Muscle of arm (tissue), 14 donors: ENCODE measurements at places on chromosomes 6 and 20. TPM values are rescaled to one million over a fixed set of nuclear protein-coding genes. Genes with fewer than 3 reads are reported as not detected.

- DNase-seq = no peak
Measured at GRCh38 chr20:10906834-10907233, 233.0 kb upstream of the JAG1 start.

The TMEM74B gene
- polyA plus RNA-seq = 2.6 TPM

The GPX6 gene
- polyA plus RNA-seq = not detected

DNA sequence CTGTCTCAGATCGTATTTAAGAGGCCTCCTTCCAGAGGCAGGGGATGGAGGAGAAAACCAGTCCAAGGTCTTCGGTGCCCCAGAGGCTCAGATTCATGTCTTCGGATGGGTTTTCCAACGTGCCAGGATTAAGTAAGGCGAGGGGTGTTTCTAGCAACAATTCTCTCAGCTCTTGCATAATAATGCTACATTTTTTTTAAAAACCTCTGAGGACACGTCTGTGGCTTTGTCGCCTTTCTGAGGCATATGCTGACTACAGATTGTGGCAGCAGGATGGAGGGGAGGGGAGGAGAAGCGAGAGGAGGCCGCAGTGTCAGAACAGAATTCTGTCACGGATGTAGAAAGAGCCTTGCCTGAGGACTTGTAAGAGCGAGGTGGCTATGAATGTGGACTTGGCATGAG is 17.7 kb upstream of the CCDC167 start:
- no peak for DNase-seq

DNA sequence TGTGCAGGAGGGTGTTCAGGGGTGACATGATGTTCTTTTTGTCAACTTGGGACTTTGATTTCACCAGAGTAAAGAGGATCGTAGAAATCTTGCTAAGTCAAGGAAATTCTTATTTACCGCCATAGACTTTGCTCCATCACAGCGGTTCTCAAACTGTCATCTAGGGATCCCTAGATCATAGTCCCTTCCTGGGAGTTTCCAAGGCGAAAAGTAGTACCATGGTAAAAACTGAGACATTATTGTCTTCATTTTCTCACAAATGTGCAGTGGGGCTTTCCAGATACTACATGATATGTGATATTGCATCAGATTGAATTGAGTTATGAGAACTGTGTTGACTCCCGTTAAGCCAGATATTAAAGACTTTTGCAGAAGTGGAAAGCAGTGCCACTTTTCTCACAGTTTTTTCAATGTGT is 79.7 kb downstream of the JARID2 start:
- no peak for DNase-seq

DNA sequence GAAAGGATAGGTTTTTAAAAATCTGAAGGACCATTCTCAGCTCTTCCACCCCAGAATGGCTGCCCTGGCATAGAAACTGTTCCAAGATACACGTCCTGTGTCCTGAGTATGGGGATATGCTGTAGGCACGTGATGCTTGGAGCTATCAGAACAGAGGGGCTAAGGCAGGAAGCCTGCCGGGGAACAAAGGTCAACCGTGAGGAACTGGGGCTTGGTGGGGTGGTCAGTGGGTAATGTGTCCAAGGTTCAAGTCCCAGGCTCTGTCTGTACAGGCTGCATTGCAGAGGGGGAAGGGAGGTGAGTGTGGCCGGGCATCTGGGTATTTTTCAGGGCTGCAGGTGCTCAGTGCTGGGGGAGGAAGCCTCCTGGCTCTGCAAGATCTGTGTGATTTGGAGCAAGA is 479.6 kb upstream of the CHD6 start:
- DNase-seq = no peak

DNA sequence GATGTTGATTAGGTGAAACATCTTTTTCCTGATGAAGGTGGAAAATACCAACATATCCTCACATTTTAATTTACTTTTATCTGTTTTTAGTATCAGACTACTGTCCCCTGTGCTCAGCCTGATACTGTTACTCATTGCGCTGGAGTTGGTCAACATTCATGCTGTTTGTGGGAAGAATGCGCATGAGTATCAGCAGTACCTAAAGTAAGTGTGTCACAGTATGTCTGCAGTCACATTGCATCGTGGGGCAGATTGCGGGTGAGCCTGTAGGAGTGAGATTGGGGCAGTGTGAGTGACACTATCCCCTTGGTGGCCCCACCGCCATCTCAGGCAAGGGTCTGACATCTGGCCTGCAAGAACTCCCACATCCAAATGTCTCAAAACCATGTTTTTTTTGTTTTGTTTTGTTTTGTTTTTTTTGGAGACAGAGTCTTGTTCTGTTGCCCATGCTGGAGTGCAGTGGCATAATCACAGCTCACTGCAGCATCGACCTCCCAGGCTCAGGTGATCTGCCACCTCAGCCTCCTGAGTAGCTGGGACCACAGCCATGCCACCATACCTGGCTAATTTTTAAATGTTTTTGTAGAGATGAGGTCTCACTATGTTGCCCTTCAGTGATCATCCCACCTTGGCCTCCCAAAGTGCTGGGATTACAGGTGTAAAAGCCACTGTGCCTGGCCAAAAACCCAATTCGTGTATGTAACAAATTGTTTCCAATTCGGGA is 27.8 kb downstream of the ERMARD start:
- DNase-seq = no peak

- DNase-seq = no peak
Measured at GRCh38 chr6:52375780-52376556, 14.0 kb downstream of the PAQR8 start.

DNA sequence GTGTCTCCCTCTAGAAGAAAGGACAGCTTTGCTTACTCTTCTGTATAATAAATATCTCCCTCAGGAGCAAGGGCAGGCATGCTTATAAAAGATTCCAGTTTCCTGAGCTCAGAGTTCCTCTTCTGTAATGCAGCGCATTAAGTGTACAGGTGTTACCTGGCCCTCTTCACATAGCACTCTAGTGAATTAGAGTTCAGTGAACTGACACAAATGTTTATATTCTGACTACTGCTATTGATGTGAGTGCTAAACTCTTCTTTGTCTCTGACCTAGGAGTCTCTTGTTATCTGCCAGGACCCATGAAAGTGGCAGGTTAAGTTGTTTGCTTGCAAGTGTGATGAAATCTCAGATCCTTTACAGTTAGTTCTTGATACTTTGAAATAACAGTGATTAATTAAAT is 33.5 kb downstream of the CYB5R4 start:
- DNase-seq = no peak

GRCh38 chr6:135667691-135668455 is 170.3 kb upstream of the AHI1 start:
- DNase-seq = peak; percentile 80

The C6orf15 gene
- not detected for polyA plus RNA-seq

GRCh38 chr20:14773486-14773885 is 436.1 kb upstream of the FLRT3 start:
- no peak for DNase-seq

- no peak for DNase-seq
Measured at GRCh38 chr6:95266537-95267258, 310.6 kb upstream of the MANEA start.

The ULBP1 gene
- 1.2 TPM for polyA plus RNA-seq

The ELOVL4 gene
- polyA plus RNA-seq = 2.8 TPM

DNA sequence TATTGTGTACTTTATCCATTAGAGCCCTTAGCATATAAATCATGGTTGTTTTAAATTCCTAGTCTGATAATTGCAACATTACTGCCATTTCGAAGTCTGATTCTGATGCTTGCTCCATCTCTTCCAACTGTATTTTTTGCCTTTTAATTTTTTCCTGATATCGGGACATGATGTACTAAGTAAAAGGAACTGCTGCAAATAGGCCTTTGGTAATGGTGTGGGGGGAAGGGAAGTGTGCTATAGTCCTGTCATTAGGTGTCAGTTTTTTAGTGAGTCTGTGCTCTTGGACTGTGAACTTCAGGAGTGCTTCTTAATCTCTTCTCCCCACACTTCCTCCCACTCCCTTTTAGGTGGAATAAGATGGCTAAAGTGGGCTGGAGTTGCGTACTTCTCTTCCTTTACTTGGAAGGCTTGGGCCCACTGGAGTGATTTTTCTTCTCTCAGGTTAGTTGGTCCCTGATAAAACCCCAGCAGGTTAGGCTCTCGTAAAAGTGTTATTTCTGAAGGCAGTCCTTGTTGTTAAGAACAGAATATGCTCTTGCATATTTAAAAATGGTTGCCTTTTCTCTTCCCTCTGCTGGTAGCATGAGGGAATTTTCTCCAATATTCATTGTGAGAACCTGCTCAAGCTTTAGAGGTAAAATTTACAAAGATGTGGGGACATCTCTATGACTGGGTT is 18.1 kb downstream of the STXBP5 start:
- DNase-seq = no peak

- no peak for DNase-seq
Measured at GRCh38 chr6:145727817-145728388, 7.4 kb downstream of the EPM2A start.

The SLC17A3 gene
- polyA plus RNA-seq = not detected

- no peak for DNase-seq
Measured at GRCh38 chr6:107709341-107709740, 114.8 kb downstream of the SCML4 start.

DNA sequence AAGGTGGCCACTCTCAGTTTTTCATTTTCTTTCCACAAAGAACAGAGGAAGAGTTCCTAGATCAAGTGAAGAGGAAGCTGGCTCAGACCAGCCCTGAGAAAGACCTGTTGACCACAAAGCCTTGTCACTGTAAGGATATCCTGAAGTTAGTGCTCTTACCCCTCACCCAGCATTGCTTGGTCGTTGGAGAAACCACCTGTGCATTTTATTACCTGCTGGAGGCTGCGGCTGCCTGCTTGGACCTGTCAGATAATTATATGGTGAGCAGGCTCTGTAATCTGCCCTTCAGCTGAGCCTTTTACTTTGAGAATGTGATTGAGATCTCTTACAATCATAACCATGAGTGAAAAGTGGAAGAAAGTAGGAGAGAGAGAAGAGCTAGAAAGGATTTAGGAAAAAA is 21.9 kb downstream of the TREML1 start:
- no peak for DNase-seq

The GABRR1 gene
- polyA plus RNA-seq = 0.44 TPM

DNA sequence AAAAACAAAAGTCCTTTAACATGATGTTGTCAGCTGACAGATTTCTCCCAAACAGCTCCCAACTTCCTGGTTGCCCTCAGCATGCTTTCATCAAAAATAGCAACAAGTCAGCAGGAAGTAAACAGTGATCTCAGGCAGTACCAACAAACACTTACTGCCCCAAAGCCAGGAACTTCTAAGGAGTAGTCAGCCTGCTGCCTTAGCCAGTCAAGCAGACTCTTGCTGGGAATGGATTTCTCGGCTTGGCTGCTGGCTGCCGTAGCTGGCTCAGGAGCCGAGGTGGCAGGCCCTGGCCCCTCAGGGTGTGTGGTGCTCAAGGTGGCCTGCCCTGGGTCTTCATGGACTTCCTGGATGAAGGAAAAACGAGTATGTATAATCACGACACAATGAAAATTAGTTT is 46.6 kb upstream of the EMILIN3 start:
- no peak for DNase-seq

DNA sequence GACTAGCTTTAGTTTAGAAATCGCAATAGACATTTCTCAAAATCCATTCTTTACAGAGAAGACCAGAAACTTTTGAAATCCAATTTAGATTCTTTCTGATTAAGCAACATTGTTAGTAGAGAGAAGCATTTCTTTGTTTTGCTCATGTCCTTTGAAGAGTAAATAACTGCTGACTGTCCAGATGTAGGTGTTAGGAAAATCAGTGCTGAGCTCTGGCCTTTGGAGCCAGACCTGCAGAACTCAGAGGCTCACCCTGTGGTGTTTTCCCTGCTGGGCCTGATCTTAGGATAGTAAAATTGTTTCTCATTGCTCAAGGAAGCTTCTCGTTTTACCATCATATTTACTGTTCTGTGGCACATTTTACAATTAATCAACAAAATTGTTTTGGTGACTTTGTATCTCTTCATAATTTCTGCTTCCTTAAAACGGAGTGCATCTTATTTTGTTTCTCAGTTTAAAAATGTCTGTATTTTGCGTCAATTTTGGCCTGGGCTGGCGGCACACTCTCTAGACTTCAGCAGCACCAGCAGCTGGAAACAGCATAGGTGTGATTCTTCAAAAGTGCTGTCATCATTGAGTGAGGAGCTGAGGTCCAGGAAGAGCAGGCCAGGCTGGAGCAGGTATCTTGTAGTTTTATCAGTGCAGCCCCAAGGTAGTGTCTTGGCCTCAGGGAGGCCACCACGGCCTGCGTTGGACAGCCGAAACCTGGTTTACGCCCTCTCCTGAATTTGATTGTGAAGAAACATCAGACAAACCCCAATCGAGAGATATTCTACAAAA is 8.3 kb upstream of the ZDHHC14 start:
- no peak for DNase-seq

DNA sequence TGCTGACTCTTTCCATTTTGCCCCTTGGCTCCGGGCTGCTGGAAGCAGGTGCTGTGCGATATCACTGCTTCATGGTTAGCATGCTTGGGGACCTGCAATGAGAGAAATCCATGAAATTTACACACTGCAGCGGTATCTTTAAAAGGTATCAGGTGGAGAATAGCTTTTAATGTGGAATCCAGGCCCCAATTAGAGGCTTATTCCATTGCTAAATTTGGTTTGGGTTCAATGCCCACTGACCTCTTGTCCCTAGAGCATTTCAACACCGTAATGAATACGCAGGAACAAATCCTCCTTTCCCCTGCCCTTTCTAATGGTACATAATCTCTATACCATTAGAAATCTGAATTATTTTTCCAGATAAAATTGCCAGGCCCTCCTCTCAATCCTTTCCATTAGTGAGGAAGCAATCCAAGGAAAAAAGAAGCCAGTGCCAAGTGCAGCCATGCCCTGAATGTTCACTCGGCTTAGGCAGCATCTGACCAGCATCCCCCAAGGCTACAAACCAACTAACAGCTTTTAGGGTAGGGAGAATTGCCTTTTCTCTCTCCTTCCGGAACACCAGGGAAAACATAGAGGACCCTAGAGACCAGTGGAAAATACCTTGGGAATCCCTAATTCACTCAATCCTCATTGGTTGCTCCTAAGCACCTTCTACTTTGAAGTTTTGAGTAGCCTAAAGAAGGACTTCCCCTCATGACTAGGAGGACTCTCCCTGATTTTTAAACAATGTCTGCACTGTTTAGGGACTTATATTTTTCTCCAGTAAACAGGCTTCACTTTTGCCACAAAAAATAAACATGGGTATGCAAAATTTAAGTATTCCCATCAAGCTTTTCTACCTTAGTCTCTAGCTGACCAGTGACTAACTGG is 143.1 kb downstream of the QRSL1 start:
- DNase-seq = peak; percentile 46

GRCh38 chr20:37903317-37904007 is 535 bp downstream of the VSTM2L start:
- DNase-seq = no peak

- no peak for DNase-seq
Measured at GRCh38 chr6:52285177-52286068, 881 bp upstream of the MCM3 start.
